ENCODE measurements at places on chromosomes 13 and 19. TPM values are rescaled to one million over a fixed set of nuclear protein-coding genes. Genes with fewer than 3 reads are reported as not detected.

Gene IFI30
- total RNA-seq = not detected

Gene SLC7A9
- total RNA-seq = not detected

Gene FGF22
- not detected for total RNA-seq

Gene CYP2A7
- total RNA-seq = not detected

Gene ZNF880
- total RNA-seq = 2.3 TPM

Gene FBXW9
- 46.1 TPM for total RNA-seq

Gene KIR2DL4
- not detected for total RNA-seq

Gene KLK11
- total RNA-seq = not detected

Gene NLRP9
- not detected for total RNA-seq

Gene ZNF181
- 17.2 TPM for total RNA-seq

Gene MIR17HG
- 4.0 TPM for total RNA-seq

Gene MTUS2
- not detected for total RNA-seq

Gene GCDH
- total RNA-seq = 86.8 TPM

Gene GJA3
- 3.3 TPM for total RNA-seq

Gene GPR12
- not detected for total RNA-seq

Gene ATP4A
- total RNA-seq = not detected

Gene NBEA
- 0.05 TPM for total RNA-seq

Gene SLC46A3
- total RNA-seq = 6.9 TPM

Gene SHISA7
- total RNA-seq = not detected

Gene PSPN
- 0.35 TPM for total RNA-seq

Gene SLAIN1
- total RNA-seq = not detected

Gene IGFL3
- not detected for total RNA-seq

Gene VAV1
- 0.63 TPM for total RNA-seq

Gene PLIN3
- 291 TPM for total RNA-seq

Gene ZIC2
- total RNA-seq = 5.2 TPM

Gene CDX2
- total RNA-seq = 0.07 TPM

Gene BRCA2
- 6.1 TPM for total RNA-seq

Gene TRPC4
- total RNA-seq = 13.3 TPM

Gene KLF2
- 4.4 TPM for total RNA-seq
